SW480 (cell line): ENCODE measurements at places on chromosomes 12 and 14.

- no peak for DNase-seq
Measured at GRCh38 chr12:131370791-131371347, 340.0 kb upstream of the SFSWAP start.

- no peak for DNase-seq
Measured at GRCh38 chr14:68557648-68558047, 235.2 kb downstream of the ZFP36L1 start.

DNA sequence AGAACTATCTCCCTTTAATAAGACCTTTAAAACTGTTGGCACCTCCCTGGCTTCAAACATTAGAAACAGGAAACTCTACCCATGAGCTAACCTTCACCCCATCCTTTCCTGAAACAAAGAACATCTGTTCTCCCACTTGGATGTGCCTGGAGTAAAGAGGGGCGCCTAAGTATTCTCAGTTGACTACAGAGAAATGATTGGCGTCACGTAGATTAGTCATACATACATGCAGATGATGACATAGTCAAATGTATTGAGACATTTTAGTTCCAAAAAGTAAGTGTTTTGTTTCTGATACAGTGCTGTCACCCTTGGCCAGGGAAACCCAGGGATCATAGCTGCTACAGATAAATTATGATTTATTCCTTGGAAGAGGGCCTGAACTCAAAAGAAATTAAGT lies 260.0 kb upstream of the PLEKHG7 start:
- peak; percentile 64 for DNase-seq

GRCh38 chr12:85781766-85782165 lies 54.4 kb downstream of the RASSF9 start:
- no peak for DNase-seq

- DNase-seq, result no peak
Measured at GRCh38 chr12:123531091-123531490, 2.4 kb downstream of the RILPL1 start.

DNA sequence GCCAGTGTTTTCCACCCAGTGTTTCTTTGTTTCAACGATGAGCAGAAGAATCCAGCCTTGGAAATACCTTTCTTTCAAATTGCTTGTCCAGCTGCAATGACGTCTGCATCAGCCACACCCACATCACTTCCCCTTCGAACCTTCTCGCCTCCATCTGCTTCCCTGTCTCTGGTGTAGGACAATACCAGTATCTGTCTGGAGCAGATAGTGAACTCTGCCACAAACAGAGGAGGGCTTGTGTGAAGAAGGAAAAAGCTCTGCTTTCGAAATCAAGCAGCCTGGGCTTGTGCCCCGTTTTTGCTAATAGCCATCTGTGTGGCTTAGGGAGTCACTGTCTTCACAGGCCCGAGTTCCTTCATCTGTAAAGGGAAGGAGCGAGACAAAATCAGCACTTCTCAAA lies 415.4 kb downstream of the ZFP36L1 start:
- DNase-seq, result peak; percentile 17

- no peak for DNase-seq
Measured at GRCh38 chr14:102809870-102810269, 32.6 kb downstream of the TRAF3 start.

- no peak for DNase-seq
Measured at GRCh38 chr14:99143793-99144192, 128.2 kb downstream of the BCL11B start.

- DNase-seq, result no peak
Measured at GRCh38 chr14:64281805-64282204, 12.4 kb downstream of the ESR2 start.

- DNase-seq, result no peak
Measured at GRCh38 chr14:99724196-99724891, 40.2 kb downstream of the CYP46A1 start.

DNA sequence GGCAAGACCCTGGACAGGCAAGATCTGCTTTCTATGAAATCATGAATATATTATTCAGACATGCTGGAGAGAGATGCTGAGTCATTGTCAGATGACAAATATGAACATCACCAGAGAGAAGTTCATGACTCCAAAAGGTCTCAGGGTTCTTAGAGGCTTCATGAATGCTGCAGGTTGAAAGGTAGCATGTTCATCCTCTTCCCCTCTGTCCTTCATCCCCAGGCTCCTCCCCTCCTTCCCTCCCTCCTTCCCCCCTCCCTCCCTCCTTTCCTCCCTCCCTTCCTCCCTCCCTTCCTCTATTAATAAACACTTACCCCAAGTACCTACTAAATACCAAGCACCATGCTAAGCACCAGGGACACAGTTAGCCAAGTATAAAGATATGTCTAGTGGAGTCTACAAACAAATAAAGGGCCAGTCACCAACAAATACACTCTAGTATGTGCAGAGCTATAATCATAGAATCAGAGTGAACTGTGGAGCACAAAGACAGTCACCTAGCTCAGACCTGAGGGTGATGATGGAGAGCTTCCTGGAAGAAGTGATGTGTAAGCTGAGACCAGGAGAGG lies 46.2 kb downstream of the RPH3A start:
- peak; percentile 41 for DNase-seq

- no peak for DNase-seq
Measured at GRCh38 chr12:15180325-15180724, 40.9 kb downstream of the RERG start.

DNA sequence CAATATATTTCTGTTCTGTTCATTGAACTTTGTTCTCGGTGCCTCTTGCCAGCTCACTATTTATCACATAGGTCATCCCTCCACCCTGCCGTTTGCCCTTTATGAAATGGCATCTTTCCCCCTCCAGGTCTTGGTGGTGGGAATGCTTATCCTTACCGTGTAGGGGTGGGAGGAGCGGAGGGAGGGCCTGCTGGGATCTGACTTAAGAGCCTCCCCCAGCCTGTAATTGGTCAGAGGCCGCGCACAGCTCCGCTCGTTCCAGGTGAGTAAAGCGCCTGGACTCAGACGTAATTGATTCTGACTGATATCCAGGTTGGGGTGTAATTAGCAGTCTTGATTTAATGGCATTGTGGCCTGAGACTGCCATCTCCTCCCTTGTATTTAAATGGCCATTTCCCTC lies 185.3 kb downstream of the TSPAN9 start:
- no peak for DNase-seq

- no peak for DNase-seq
Measured at GRCh38 chr12:93323625-93324329, 53.9 kb upstream of the NUDT4 start.

GRCh38 chr12:55072083-55072482 lies 52.3 kb downstream of the NEUROD4 start:
- DNase-seq, result peak; percentile 20

DNA sequence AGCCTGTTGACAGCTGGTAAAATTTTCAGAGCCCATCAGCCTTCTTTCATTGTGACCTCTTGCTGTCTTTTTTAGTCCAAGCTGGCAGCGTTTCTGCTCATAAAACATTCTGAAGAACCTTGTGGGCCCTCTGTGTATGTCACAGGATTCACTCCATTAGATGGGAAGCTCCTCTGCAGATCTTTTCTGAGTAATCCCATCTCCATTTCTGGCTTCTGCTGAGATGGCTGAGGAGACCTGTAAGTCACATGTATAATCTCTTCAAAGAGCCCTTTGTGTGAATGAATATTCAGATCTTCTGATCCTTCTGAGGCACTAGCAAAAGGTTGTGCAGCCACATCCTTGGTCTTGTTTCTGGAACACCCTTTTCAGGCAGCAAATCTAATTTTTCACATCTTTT lies 2.8 kb downstream of the RXYLT1 start:
- DNase-seq, result no peak

DNA sequence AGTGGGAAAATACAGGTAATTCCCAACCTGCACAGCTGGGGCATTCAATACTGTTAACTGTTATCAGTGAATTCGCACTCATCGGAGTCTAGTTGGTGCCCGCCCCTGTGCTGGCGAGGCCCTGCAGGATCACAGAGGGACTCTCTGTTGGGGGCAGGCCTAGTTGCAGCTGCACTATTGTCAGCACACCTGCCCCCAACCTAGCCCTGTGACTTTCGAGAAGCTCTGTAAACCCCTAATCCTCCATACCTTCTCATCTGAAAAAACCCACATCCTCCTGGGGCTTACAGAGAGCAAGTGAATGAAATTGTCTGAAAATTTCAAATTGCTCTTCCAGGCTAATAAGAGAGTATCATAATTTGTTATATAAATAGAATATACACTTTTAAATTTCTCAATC lies 132.2 kb upstream of the NUDT4 start:
- no peak for DNase-seq

GRCh38 chr12:53985994-53986685 lies 1.2 kb downstream of the HOXC10 start:
- DNase-seq, result peak; percentile 49

DNA sequence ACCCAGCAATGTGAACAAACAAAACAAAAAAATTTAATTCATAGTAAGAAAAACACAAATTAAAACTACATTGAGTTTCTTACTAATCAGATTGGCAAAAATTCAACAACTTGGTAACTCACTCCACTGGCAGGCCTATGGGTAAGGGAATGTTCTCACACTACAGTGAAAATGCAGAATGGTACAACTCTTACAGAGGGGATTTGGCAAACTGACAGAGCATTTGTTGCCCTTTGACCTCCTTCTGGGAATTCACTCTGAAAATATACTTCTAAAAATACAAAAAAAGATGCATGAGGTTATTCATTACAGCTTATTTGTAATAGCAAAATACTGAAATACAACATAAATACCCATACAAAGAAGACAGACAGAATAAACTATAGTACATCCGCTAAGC lies 32.8 kb downstream of the ABCD2 start:
- no peak for DNase-seq

GRCh38 chr14:74592476-74593201 lies 19.4 kb downstream of the LTBP2 start:
- DNase-seq, result no peak

GRCh38 chr14:101922866-101923265 lies 41.5 kb upstream of the DYNC1H1 start:
- no peak for DNase-seq

GRCh38 chr12:104866291-104866690 lies 91.8 kb downstream of the SLC41A2 start:
- DNase-seq, result no peak

GRCh38 chr12:123713823-123714585 lies 1.9 kb downstream of the ATP6V0A2 start:
- no peak for DNase-seq

GRCh38 chr12:120098756-120099470 lies 17.6 kb downstream of the RAB35 start:
- DNase-seq, result no peak

- no peak for DNase-seq
Measured at GRCh38 chr12:132154341-132154761, 10.1 kb downstream of the NOC4L start.

GRCh38 chr14:94047581-94047980 lies 21.4 kb downstream of the OTUB2 start:
- no peak for DNase-seq

- no peak for DNase-seq
Measured at GRCh38 chr14:60775296-60775695, 40.7 kb downstream of the MNAT1 start.

DNA sequence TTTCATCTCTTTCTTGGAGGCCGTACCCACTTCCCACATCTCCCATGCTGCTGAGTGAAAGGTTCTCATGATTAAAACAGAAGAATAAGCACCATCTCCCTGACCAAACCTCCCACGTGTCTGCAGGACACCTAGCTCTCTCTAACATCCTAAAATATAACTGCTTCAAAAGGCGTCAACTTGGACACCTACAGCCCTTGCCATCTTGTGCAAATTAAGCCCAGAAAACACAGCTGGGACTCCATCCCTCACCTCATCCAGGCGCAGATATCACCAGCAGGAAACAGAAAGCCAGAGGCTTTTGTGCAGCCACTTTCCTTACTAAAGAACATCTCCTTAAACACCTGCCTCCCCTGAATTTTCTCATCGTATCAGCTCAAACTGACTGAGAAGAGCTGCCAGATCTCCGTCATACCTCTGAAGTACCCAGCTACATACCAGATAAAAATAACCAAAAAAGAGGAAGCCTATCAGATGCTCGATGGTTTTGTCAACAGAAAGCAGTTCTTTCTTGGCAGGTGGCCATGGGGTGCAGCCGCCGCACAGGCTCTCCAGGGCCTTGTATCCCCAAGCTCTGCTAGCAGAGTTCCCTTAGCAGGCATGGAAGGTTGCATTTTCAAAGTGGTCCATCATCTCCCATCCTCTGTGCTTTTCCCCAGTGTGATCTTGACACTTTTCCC lies 28.8 kb downstream of the MAP3K9 start:
- DNase-seq, result no peak

- DNase-seq, result no peak
Measured at GRCh38 chr12:71214511-71215285, 56.9 kb upstream of the TSPAN8 start.
